ENCODE measurements at places on chromosomes 1 and 21.

DNA sequence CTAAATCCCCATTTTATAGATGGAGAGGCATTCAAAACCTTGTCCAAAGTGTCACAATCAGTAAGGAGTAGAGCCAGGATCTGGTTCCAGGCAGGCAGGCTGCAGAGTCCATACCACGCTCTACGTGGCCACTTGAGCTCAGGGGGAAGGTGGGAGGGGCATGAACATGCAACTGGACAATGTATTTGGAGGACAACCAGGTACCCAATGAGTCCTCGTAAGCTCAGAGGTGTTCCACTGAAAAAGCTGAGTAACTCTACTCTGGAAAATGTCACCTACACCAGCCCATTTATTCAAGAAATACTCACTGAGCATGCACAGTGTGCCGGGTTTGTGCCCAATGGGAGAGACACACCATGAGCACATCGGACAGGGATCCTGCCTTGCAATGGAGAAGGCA, 11.2 kb upstream of the GUCA2B start:
- DNase-seq: no peak

GRCh38 chr1:199743227-199743626, 284.3 kb upstream of the NR5A2 start:
- DNase-seq: no peak

GRCh38 chr1:61670016-61670415, 54.9 kb downstream of the TM2D1 start:
- no peak for DNase-seq

GRCh38 chr1:209172286-209172685, 411.2 kb upstream of the CAMK1G start:
- DNase-seq: no peak

DNA sequence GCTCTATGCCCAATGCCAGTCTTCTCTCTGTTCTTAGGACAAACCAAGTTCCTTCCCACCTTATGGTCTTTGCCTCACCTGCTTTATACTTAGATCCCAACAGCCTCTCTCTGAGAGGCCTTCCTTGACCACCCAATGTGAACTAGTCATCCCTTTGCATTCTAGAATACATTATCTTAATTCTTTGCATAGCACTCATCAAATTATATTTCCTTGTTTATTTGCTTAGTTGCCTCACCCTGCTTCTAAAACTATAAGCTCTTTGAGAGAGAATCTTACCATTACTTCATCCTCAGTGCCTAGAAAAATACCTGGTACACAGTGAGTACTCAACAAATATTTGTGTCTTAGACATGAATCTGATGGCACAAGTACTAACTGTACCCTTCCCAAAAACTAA, 8.0 kb downstream of the PIGP start:
- DNase-seq: no peak

DNA sequence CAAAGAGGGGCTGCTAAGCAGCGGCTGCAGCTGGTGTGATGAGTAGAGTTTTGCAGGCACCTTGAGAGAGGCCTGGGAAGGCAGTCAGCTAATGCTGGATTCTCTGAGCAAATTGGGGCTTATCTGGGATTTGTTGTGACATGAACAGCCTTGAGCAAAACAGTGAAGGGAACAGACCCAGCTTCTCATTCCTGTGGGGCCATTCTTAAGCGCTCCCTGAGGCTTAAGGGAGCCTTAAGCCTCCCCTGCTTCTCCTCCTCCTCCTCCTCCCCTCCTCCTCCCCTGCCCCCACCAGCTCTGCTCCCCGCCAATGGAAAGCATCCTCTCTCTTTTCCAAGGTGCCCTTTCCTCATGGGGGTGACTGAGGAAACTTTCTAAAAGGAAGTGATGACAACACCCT, 21.3 kb downstream of the HMGCS2 start:
- DNase-seq: no peak

- no peak for DNase-seq
These were observed 244.9 kb downstream of the KCNJ6 start for GRCh38 chr21:37671381-37671780.

DNA sequence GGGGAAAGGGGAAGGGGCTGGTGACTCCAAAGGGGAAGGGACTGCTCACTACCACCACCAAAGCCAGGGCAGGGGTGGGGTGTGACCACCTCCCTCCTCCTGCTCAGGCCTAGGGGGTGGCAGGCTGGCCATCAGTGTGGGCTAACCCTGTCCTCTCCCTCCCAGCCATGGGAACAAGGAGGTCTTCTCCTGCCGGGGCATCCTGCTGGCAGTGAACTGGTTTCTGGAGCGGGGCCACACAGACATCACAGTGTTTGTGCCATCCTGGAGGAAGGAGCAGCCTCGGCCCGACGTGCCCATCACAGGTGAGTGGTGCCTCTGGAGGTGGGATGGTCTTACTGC, 5.7 kb downstream of the ZC3H12A start:
- DNase-seq: no peak

DNA sequence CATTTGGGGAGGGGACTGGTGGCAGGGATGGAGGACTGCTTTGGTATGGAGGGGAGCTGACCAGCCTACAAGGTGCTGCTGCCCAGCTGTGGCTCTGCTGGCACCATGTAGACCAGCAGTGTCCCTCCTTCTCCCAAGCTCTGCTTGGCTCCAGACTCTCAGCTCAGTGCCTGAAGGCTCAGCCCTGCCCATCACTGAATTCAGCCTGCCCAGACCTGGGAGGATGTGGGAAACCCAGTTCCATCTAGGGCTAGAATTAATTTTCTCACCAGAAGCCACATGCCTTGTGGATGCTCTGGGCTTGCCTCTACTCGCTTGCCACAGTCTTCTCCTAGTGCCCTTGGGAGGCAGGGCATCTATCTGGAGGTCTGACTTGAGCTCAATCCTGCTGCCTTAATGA, 195.0 kb upstream of the EDN2 start:
- DNase-seq: no peak

DNA sequence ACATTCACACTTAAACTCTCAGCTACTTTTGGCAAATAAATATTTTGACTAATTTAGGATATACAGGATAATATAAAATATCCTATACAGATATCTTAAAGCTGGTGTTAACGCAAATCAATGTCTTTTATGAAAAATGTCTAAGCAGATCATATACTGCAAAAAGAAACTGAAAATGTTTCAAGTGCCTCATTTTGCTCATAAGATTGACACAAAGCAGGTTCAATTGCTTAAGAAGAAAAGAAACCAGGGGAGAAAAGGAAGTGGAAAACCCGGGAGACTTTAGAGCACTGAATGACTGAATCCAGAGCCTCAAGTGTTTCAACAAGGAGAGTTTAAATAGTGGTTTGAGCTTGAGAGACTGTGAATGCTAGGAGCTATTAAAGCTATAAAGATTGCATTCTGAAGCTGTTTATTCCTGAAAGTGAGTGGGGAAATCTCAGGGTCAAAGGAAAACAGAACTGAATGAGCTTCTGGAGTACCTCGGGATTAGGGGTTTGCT, 1943.0 kb downstream of the MRPL39 start:
- DNase-seq: no peak

DNA sequence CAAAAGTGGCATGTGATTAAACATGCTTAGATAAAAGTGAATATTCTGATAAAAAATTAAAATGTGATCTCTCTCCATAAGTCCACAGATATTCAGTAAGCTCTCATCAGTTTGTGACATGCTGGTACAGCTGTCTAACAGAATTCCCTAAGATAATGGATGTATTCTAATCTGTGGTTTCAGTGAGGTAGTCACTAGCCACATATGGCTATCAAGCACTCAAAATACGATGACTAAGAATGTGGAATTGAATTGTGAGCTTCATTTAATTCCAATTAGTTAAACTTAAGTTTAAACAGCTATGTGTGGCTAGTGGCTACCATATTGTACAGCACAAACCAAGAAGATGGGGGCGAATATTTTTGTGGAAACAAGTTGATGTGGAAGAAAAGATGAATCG, 4.1 kb upstream of the REG4 start:
- no peak for DNase-seq
